LHCN-M2 (cell line): ENCODE measurements at places on chromosomes 5 and 9.

GRCh38 chr5:179955630-179956029 is 47.9 kb upstream of the TBC1D9B start:
- DNase-seq = no peak

- DNase-seq = no peak
Observed at GRCh38 chr9:87277346-87277745, 220.3 kb upstream of the DAPK1 start.

DNA sequence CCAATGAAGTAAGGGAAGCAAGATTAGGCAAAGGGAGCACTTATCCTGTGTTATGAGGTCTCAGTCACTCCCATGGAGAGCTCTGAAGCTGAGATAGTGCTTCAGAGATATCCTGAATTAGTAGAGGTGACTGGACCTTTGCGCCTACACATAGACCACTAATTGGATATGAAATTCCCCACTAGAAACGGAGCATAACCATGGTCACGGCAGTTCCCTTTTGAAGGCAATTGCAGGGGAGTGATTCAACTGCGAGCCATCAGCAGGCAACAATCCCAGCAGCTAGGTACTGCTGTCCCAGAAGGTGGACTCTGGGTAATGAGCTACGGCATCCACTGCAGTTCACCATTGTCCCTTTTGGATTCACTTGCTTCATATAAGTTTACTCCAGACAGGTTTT is 267.7 kb upstream of the RASA1 start:
- no peak for DNase-seq

DNA sequence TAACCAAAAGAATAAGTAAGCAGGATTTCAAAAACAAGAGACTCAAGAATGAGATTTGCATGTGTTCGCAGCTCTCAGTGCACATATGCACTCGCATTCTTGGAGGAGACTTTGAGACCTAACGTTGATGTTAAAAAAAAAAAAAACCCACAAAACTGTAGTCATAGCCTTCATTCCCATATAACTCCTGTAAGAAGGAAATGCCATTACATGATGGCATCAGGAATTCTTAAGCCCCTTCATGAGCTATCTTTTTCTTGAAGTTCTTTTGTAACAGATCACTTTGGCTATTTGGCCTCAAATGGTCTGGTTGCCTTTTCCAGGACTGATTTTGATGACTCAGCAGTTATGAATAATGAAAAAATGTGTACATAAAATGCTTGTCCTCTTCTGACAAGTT is 113.8 kb downstream of the ALDH1A1 start:
- DNase-seq = no peak

DNA sequence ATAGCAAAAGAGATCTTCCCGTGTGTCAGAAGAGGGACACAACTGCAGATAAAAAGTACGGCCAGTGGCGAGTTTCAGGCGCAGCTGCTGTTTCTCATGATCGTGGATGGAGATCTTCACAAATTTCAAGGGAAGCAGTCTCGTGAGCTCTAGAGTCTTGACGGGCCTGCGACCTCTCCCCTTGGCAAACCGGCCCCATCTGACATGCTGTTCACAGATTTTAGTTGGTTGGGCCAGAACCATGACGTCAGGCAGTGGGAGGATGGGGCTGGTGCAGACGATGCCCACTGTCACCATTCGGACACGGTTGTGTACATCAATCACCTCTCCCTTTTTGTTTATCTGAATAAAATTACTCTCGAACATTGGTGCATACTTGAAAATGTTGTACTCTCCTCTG is 396 bp downstream of the GARIN3 start:
- no peak for DNase-seq

- DNase-seq = no peak
Observed at GRCh38 chr9:84419031-84419602, 78.6 kb upstream of the SLC28A3 start.

- peak; percentile 89 for DNase-seq
Observed at GRCh38 chr5:58188262-58188651, 271.6 kb downstream of the PLK2 start.
